ENCODE measurements at places on chromosomes 12 and 14. TPM values are rescaled to one million over a fixed set of nuclear protein-coding genes. Genes with fewer than 3 reads are reported as not detected.

DNA sequence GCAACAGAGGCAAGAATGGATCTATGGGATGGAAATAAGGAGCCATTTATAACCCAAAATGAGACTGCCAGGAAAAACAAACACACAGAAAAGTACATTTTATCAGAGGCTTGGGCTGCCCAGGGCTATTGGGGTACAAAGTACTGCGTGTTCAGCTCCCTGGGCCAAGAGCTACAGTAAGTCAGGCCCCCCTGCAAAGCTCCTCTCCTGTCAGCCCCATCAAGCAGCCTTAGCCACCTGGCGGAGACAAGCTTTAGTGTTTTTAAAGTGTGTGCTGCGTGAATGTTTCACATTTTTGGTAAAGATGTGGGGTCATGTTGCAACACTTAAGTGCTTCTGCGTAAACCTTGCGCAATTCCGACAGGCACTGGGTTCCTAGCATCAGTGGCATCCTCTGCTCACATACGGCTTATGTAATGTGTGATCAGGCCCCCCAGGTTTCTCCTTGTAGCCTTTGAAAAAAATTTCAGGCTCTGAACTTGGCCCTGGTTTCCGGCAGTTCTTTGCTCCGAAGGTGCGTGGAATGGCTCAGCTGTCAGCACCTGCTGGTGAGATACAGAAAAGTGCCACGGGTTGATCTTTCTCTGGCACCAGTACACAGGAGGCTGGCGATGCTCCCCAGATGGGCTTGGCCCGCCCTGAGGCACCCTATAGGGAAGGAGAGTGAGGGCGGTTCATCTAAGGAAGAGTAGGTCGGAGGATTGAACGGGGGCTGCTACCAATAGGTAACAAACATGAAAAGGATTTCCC, 198.7 kb upstream of the EEA1 start:
- DNase-seq, result peak; percentile 76

Gene CLEC1B
- polyA plus RNA-seq, result not detected

Gene SLC2A14
- not detected for polyA plus RNA-seq

Gene PCBP2
- polyA plus RNA-seq, result 267 TPM

DNA sequence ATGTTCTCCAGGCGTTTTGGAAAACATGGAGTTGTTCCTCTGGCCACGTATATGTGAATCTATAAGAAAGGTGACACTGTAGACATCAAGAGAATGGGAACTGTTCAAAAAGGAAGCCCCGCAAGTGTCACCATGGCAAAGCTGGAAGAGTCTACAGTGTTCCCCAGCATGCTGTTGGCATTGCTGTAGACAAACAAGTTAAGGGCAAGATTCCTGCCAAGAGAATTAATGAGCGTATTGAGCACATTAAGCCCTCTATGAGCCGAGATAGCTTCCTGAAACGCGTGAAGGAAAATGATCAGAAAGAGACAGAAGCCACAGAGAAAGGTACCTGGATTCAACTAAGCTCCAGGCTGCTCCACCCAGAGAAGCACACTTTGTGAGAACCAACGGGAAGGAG, 92.5 kb upstream of the EIF5 start:
- no peak for DNase-seq

- no peak for DNase-seq
Measured at GRCh38 chr12:77087427-77087826, 22.1 kb upstream of the E2F7 start.

DNA sequence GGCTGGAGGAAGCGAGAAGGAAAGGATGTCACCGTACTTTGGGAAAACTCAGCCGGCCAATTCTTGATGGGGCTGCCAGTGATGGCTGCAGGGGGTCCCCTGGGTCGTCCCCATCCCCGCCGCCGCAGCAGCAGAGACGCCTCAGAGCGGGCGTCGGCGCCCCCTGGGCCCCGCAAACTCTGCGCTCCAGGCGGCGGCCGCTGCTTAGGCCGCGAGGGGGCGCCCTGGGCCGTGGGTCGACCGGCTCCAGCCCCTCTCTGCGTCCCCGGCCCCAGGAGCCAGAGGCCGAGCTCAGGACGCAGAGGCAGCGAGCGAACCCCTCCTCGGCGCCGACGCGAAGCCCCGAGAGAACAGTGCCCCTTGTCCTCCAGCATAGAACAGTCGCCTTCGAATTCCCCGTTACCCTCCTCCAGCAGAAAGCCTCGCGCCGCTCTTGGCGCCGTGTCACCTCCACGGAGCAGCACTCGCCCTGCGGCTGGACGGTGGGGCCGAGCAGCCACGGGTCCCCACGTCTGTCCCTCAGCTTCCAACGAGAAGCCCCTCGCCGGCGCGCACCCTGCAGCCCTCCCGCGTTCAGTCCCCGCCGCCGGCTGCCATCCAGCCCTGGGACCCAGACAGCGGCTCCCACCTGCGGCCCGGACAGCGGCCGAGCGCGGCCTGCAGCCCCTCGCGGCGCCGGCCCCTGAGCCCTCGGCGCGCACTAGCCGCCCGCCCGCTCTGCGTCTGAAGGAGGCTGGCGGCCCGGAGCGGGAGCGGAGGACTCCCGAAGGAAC, 106.6 kb downstream of the PRICKLE1 start:
- no peak for DNase-seq

Data from BJ (cell line).